Cardiac muscle cell (in vitro differentiated cells and primary cell): ENCODE measurements at places on chromosomes 4 and X. TPM values are rescaled to one million over a fixed set of nuclear protein-coding genes. Genes with fewer than 3 reads are reported as not detected.
A peak's percentile ranks its signal among the peaks of the same experiment; 100 is the strongest.

SULT1E1 gene
- total RNA-seq = not detected in 2 replicates

MXRA5 gene
- total RNA-seq = 0.09 and 0.25 TPM in 2 replicates

TAF9B gene
- 9.6 and 10.4 TPM in 2 replicates for total RNA-seq

SSX4B gene
- not detected in 2 replicates for total RNA-seq

CMC4 gene
- total RNA-seq = 23.3 and 48.7 TPM in 2 replicates

NSDHL gene
- total RNA-seq = 14.6 and 33.7 TPM in 2 replicates

TGIF2LX gene
- not detected in 2 replicates for total RNA-seq

NAT8L gene
- total RNA-seq = 14.6 and 20.9 TPM in 2 replicates

GRCh38 chr4:101593666-101594065 lies 196.9 kb upstream of the BANK1 start:
- no peak overlapping the region for H3K27ac ChIP-seq
- DNase-seq = no peak
- no peaks in the 10 kb centered on the region for H3K27me3 ChIP-seq
- no peaks in the 10 kb centered on the region for H3K36me3 ChIP-seq
- H3K4me1 ChIP-seq = no peaks in the 10 kb centered on the region
- no peak overlapping the region for H3K4me3 ChIP-seq

DNA sequence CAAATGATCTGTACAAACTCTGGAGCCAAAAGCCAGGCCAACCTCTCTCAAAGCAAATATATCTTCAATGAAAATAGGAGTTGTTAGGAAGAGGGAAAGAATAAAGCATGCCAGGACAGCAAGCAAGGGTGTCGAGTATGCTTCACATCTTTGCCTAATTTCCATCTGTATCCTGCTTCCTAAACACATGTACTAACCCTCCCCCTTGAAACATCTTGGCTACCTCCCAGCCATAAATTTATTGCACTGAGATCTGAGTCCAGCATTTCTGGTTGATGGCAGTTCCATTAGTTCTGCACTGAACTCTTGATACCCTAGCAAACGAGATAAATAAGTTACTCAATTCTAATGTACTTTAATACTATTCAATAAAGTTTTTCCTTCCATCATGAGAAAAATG lies 430.5 kb upstream of the TRAM1L1 start:
- no peaks in the 10 kb centered on the region for H3K27me3 ChIP-seq
- H3K4me1 ChIP-seq = no peaks in the 10 kb centered on the region
- H3K36me3 ChIP-seq = no peaks in the 10 kb centered on the region

DNA sequence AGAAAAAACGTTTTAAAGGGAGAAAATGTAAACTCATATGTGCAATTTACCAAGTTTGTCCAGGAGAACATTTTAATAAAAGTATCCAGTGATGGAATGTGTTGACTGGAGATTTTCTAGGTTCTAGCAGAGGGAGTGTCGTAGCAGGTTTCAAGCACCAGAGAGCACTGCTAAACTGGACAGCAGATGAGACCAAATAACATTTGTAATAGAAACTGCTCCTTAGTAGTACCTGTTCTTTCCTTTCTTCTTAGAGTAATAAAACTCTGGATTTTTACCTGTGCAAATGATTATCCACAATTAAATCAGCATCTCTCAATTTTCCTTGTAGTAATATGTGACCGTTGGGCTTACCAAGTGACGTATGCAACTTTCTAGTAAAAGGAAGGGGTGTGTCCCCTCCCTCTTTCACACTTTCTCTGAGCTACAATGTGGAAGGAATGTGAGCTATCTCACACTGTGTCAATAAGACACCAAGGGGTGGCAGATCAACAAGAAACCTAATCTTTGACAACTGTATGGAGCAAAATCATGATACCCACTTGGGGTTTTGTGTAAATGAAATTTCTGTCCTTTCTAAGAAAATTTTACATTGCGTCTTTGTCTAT lies 9.5 kb downstream of the HPGDS start:
- H3K36me3 ChIP-seq = no peaks in the 10 kb centered on the region
- H3K4me1 ChIP-seq = peaks cover 3% of the 10 kb centered on the region
- H3K27me3 ChIP-seq = no peaks in the 10 kb centered on the region
- no peak overlapping the region for H3K27ac ChIP-seq
- DNase-seq = peak; percentile 36

- H3K27ac ChIP-seq = no peak overlapping the region
- no peaks in the 10 kb centered on the region for H3K36me3 ChIP-seq
These were observed 2.2 kb downstream of the SORCS2 start for GRCh38 chr4:7194251-7195140.

GRCh38 chrX:103685396-103685795 lies 1.1 kb downstream of the MORF4L2 start:
- peak overlapping the region; percentile 97 for H3K4me3 ChIP-seq
- no peaks in the 10 kb centered on the region for H3K27me3 ChIP-seq
- H3K27ac ChIP-seq = peak overlapping the region; percentile 98
- peaks cover 14% of the 10 kb centered on the region for H3K4me1 ChIP-seq
- peak; percentile 44 for DNase-seq
- H3K36me3 ChIP-seq = peaks cover 46% of the 10 kb centered on the region

DNA sequence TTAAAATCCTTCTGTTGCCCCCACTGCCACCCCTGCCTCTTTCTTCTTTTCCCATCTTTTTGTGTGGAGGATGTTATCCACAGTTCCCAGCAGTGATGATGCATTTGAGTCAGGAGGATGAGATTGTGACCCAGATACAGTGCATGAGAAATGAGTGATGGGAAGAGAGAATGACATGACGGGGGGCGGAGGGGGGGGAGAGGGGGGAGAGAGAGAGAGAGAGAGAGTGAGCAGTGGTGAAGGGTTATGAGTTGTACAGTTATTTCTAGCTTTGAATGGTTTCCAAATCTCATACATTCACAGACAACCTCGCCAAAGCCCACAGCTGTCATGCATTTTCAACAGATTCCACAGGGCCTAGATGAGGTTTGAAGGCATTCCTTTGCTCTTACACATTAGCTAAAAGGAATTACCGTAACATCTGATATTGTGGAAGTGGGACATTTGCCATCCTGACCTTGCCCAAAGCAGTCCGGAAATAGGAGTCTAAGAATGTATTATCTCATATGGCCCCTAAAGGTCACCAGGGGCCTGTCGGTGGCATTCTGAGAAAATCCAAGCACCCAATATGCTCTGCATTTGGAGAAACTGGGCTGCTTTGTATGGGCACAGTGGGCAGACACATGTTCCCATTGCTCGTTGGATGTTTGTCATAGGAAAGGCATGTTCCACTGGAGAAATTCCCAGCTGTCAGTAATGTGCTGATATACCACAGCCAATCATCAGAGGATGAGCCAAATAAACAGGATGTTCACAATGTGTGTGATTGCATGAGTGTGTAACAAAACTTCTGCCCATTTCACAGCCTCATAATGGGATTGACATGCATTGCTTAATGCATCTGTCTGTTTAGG lies 435.8 kb downstream of the SPRY1 start:
- H3K36me3 ChIP-seq = no peaks in the 10 kb centered on the region
- peak; percentile 99 for DNase-seq
- peak overlapping the region; percentile 74 for H3K27ac ChIP-seq
- peaks cover 11% of the 10 kb centered on the region for H3K4me1 ChIP-seq

GRCh38 chrX:45083314-45083713 lies 117.4 kb downstream of the DIPK2B start:
- no peaks in the 10 kb centered on the region for H3K4me1 ChIP-seq
- no peak for DNase-seq
- no peak overlapping the region for H3K27ac ChIP-seq

- no peaks in the 10 kb centered on the region for H3K27me3 ChIP-seq
- H3K27ac ChIP-seq = no peak overlapping the region
- no peak for DNase-seq
- no peaks in the 10 kb centered on the region for H3K4me1 ChIP-seq
These were observed 148.2 kb downstream of the FAM47B start for GRCh38 chrX:35090801-35091200.

DNA sequence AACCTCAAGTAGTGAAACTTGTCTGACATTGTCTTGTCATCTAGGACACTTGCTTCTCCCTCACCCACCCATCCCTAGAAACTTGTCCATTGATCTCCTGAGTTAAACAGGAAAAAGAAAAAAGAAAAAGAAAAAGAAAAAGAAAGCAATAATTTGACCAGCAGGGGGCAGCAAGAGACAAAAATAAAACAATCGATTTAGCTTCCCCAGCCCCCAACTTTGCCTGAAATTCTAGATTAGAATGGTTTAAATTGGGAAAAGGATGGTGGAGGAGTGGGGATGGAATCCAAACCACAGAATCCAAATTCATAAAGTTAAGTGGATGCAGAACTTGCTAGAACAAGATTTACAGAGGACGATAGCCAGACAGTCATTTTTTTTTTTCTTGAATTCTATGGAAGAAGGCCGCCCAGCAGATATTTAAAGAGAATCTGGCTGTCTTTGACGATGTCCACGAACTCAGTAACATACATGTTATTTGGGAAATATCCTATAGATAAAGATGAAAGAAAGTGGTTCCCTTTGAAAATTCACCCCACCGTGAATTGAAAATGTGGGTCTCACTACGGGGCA lies 282.9 kb downstream of the USP46 start:
- H3K27me3 ChIP-seq = no peaks in the 10 kb centered on the region
- H3K27ac ChIP-seq = no peak overlapping the region
- H3K36me3 ChIP-seq = no peaks in the 10 kb centered on the region
- no peaks in the 10 kb centered on the region for H3K4me1 ChIP-seq

DNA sequence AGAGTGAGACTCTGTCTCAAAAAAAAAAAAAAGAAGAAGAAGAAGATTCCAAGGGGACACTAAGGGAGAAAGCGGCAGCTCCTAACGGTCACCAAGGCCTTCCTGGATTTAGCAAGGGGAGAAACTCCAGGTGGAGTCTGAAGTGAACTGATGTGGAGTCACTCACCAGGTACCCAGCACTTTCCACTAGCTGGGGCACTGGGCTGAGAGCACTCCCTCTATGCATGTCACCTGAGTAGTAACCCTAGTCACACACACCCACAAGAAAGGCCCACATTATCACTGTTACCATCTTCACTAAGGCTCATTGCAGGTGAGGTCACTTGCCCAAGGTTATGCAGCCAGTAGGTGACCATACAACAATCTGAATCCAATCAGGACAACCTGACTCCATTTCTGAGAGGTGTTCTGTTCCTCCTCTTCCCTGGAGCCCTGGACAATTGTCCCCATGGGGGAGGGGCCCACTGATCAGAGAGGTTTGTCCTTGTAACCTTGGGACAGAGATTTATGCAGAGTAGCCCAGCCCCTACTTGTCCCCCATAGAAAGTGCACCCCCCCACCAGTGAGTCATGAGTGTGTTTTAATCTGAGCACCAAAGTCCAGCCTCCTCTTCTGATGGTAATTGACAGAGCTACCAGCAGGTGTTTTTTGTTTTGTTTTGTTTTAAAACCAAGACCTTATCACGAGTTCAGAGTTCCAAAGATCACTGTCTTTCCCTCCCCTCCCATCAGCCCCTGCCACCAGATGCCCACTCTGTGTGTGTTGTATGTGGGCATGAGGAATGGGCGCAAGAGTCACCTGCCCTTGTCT lies 5.9 kb upstream of the SASH3 start:
- no peaks in the 10 kb centered on the region for H3K27me3 ChIP-seq
- no peaks in the 10 kb centered on the region for H3K4me1 ChIP-seq
- no peak overlapping the region for H3K4me3 ChIP-seq
- H3K27ac ChIP-seq = no peak overlapping the region

DNA sequence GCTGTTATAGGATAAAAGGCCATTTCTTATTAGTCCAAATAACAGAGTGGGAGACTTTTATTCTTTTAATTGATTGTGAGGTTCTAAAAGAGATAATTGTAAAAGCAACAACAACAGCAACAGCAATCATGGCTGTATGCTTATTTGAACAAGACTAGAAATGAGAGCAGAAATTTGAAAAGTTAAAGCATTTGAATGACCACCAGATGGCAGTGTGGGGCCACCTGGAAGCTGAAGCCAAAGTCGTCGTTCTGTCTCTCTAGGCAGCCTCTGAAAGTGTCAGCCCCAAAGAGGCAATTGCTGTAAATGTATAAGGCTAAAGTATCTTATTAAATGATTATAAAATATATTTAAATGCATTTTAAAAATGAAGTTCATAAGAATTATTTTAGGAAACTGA lies 42.2 kb downstream of the SH2D1A start:
- no peaks in the 10 kb centered on the region for H3K36me3 ChIP-seq
- no peaks in the 10 kb centered on the region for H3K27me3 ChIP-seq
- peak; percentile 65 for DNase-seq
- H3K27ac ChIP-seq = no peak overlapping the region
- no peaks in the 10 kb centered on the region for H3K4me1 ChIP-seq

DNA sequence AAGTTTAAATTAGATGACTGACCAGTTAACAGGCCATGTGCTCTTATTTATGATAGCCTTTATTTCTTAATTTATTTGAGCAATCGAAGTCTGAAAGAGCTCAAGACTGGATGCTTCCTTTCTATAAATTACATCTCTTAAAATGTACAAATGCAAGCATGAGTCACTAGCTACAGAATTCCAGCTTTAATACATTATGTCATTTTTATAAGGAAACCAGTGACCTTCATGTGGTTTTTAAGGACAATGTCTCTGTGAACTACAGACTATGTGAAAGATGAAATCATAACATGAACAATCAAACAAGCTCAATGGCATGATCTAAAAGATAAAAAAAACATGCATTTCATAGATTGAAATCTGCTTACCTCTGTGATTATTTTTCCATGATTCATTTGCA lies 15.4 kb downstream of the HTR2C start:
- H3K27ac ChIP-seq = no peak overlapping the region
- H3K36me3 ChIP-seq = no peaks in the 10 kb centered on the region
- no peak overlapping the region for H3K4me3 ChIP-seq
- no peaks in the 10 kb centered on the region for H3K27me3 ChIP-seq

- no peaks in the 10 kb centered on the region for H3K4me1 ChIP-seq
- H3K27ac ChIP-seq = no peak overlapping the region
- H3K36me3 ChIP-seq = no peaks in the 10 kb centered on the region
These were observed 8.8 kb upstream of the GALNT7 start for GRCh38 chr4:173159791-173160190.

DNA sequence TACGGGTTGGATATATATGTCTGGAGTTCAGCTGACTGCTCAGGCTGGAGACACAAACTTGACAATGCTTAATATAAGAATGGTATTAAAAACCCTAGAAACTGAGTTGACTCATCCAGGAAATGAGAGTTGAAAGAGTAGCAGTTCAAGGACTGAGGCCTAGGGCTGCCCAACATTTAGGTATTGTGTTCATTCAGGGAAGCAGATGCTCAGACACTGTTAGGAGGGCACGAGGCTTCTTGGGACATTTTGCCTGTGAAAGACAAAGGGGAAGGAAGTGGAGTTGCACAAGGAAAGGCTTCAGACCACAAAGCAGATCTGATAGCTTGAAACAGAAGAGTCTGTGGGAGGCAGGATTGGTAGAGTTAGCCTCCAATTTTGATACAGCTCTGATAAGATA lies 52.0 kb upstream of the HS3ST1 start:
- H3K27me3 ChIP-seq = no peaks in the 10 kb centered on the region
- H3K36me3 ChIP-seq = no peaks in the 10 kb centered on the region
- H3K4me1 ChIP-seq = no peaks in the 10 kb centered on the region
- H3K4me3 ChIP-seq = no peak overlapping the region

- no peaks in the 10 kb centered on the region for H3K27me3 ChIP-seq
- H3K4me3 ChIP-seq = no peak overlapping the region
- no peaks in the 10 kb centered on the region for H3K4me1 ChIP-seq
- no peak for DNase-seq
- H3K27ac ChIP-seq = no peak overlapping the region
These were observed 58.4 kb upstream of the CCDC149 start for GRCh38 chr4:24971192-24971591.
